Activated naive CD4-positive, alpha-beta T cell treated with anti-CD3 and anti-CD28 coated beads, Interleukin-2, amount 50 U/mL, for 72 hours (primary cell): ENCODE measurements at places on chromosomes 3 and 15.

DNA sequence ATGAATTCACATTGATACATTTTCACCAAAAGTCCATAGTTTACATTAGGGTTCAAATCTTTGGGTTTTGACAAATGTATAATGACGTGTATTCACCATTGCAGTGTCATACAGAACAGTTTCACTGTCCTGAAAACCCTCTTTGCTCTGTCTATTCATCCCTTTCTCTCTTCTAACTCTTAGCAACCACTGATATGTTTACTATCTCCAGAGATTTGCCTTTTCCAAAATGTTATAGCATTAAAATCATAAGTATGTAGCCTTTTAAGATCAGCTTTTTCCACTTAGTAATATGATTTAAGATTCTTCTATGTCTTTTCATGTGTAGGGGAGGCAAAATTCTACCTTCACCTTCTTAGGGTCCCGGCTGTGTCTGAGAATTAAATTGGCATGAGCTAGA lies 203.8 kb downstream of the TPRG1 start:
- DNase-seq, result no peak

DNA sequence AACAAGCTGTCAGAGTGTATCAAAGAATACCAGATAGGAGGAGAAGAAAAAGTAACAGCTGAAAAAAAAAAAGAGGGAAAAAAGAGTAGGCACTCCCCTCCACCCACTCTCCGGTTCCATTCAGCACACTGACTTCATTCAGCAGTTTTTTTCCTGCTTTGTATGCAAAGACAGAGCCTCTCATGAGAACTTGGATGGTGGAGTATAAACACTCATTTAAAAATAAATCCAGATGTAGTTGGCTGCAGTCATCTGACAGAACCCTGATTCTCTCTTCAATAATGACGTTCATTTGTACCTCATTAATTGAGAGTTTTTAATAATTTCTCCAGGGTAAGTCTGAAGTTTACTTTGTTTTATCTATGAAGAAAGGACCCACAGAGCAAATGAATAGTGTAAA lies 81.0 kb downstream of the TMEM108 start:
- no peak for DNase-seq

- no peak for DNase-seq
Observed at GRCh38 chr3:1179146-1179545, 86.3 kb downstream of the CNTN6 start.

- DNase-seq, result no peak
Observed at GRCh38 chr3:152243721-152244516, 24.8 kb upstream of the MBNL1 start.

DNA sequence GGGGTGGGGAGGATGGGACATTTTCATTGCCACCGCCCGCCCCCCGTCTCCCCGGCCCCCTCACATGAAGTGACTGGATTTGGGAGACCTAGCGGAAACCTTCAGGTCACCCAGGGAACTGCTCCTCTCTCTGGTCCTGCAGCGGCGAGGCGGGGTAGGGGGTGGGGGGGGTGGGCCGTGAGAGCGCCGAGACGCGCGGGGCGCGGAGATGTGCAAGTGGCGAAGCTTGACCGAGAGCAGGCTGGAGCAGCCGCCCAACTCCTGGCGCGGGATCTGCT lies 712 bp upstream of the MME start:
- no peak for DNase-seq
